Activated T-cell treated with anti-CD3 and anti-CD28 coated beads, Interleukin-2, amount 50 U/mL, for 72 hours (primary cell): ENCODE measurements at places on chromosomes 12 and 14.
A peak's percentile ranks its signal among the peaks of the same experiment; 100 is the strongest.

- DNase-seq: no peak
Measured at GRCh38 chr14:68730811-68731425, 61.9 kb downstream of the ZFP36L1 start.

DNA sequence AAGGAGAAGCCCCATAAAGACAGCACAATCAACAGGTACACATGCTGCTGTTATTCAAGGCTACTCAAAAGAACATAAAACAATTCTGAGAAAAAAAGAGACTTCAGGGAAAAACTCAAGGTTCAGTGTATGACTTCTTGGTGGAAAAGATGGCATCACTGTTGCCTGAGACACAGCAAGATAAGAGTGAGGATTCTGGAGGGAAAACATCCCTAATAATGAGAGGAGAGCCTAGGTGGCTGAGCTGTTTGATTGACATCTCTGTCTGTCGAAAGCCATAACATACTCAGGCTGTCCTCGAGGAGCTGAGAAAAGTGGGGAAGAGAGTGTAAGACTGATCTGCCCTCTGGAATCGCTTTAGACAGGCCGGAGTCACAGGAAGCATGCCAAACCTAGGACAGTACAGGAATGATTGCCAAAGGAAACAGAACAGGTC lies 193.4 kb upstream of the AMIGO2 start:
- DNase-seq: no peak

DNA sequence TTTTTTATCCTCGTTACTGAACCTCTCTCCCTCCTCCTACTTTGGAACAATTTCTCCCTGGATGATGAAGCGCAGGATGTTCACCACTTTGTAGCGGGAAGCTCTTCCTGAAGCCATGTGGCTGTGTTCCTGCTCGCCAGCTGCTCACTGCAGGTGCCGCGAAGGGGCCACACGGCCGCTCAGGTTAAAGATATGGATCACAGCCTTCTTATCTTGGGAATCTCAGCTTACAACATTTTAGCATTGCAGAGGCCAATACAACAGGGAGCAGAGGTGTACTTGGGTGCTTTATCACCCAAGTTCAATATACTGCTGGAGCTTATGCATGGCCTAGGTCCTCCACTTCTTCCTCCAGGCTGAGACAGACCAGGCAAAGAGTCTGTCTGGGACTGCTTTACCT lies 201.2 kb upstream of the G2E3 start:
- DNase-seq: no peak

GRCh38 chr12:10310926-10311720 lies 3.5 kb downstream of the KLRD1 start:
- no peak for DNase-seq

DNA sequence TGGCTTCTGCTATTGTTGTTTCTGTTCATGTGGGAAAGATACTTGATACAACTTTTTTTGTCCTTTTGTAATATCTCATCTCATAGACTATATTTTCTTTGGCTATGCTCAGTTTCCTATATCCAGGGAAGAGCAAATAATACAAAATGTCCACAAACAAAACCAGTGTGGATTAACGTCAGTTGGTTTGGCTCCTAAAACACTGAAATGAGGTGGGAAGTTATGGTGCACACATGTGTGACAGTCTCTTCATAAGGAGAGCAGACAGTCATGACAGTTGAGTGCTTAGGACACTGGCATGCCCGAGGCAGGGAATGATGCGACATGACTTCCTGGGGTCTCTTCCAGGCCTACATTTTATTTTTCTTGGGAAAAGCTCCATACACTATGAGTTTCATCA lies 27.5 kb downstream of the RHOJ start:
- no peak for DNase-seq

DNA sequence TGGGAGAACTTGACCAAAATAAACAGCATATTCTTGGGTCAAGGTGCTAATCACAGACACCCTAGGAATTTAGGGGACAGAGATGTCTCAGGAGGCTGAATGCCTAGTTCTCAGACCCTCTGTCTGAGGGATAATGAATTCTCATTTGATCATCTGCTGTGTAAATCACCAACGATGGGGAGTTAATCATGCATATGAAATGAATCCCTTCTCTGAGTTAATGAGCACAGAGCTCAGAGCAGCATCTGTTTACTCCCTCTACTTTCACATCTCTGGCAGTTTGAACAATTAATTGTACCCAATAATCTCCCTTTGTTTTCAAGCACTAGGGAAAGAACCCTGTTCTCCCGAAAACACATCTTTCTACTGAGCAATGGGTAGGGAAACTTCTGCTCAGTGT lies 129.4 kb upstream of the SRRM4 start:
- no peak for DNase-seq

DNA sequence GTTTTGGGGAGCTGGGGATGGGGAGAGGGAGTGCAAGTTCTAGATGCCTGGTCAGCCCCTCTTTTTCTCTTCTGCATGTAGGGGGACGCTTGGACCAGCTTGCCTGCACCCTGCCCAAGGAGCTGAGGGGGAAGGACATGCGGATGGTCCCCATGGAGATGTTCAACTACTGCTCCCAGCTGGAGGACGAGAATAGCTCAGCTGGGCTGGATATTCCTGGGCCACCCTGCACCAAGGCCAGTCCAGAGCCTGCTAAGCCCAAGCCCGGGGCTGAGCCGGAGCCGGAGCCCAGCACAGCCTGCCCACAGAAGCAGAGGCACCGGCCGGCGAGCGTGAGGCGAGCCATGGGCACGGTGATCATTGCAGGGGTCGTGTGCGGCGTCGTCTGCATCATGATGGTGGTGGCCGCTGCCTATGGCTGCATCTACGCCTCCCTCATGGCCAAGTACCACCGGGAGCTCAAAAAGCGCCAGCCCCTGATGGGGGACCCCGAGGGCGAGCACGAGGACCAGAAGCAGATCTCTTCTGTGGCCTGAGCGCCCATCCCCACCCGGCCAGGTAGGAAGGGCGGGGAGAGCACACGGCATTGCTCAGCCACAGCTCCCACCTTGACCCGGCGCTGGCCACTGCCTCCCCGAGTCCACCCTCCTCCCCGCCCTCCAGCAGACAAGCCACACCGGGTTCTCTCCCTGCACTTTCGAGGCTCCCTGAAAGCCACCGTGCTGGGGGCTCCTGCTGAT lies 14.0 kb downstream of the LRTM2 start:
- DNase-seq: no peak

- DNase-seq: no peak
Measured at GRCh38 chr14:55671641-55672040, 91.6 kb downstream of the KTN1 start.

- no peak for DNase-seq
Measured at GRCh38 chr12:3636328-3636727, 116.6 kb downstream of the CRACR2A start.

- DNase-seq: no peak
Measured at GRCh38 chr14:59207506-59207933, 19.1 kb downstream of the DAAM1 start.

DNA sequence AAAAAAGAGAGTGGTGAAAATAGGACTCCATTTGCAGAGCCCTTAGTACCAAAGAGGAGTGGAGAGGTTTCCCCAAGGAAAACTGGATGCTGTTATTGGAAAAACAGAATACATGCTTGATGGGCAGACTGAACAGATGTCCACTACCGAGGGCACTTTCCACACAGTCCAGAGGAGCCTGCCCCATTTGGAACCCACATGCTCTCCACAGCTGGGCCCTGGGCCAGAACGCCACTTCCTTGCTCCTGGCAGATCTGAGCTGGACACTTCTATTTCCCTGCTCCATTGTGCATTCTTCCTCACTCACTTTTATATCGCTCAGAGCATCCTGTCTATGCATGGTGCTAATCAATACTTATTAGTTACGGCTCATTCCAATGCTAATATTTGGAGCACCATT lies 249.9 kb downstream of the SLC15A4 start:
- DNase-seq: no peak

GRCh38 chr12:69978020-69978419 lies 153.0 kb downstream of the MYRFL start:
- DNase-seq: no peak

DNA sequence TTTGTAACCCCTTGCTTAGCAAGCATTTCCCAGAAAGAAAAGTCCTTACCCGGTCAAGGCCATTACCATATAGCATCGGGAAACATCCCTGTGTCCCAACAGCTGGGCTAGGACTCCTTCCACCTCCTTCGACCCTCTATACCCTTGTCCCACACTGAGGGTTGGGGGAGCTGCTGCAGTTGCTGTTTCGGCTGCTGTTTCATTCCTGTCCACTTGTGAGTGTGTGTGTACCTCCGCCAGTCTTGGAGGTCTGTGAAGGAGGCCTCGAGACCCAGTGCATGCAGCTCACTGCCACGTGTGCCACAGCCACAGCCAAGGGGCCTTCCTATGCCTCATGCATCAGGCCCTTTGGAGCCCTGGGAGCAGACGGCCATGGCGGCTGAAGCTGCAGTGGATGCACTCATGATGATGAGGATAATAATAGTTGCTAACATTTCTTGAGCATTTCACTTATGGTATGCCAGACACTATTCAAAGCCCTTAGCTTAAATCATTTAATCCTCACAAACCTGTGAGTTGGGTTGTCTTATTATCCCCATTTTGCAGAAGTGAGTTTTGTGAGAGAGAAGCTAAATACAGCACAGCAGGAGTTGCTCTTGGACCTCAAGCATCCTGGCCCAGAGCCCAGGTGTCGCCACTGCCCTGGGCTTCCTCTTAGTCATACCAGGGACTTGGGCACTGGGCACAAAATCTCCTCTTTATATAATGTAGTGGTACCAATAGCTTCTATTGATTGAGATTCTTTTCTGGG lies 156.5 kb downstream of the PRKCH start:
- peak; percentile 53 for DNase-seq

DNA sequence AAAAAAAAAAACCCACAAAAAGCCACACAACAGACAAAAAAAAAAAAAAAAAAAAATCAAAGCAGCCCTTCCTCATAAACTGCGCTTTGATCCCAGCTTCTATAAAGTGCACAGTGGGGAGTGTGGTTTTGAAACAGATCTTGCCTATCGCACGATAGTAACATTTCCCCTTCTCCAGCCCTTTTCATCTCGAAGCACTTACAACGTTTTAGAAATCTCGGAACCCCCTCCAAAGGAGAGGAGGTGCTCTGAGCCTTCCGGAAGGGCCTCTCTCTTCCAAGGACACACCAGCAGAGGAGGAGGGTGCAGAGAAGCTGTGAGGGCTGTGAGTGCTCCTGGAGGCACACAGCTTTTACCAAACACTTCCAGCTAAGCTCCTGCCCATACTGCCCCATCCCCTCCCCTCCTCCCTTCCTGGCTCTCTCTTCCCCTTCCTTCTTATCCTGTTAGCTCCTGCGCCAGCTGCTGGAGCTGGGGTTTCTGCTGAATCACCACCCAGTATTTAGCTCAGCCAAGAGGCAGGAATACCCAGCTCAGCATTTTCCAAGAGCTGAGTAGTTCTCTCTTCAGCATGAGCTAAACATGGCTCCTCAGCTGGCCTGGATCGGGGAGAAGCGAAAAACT lies 28.4 kb downstream of the SLC7A8 start:
- DNase-seq: no peak

DNA sequence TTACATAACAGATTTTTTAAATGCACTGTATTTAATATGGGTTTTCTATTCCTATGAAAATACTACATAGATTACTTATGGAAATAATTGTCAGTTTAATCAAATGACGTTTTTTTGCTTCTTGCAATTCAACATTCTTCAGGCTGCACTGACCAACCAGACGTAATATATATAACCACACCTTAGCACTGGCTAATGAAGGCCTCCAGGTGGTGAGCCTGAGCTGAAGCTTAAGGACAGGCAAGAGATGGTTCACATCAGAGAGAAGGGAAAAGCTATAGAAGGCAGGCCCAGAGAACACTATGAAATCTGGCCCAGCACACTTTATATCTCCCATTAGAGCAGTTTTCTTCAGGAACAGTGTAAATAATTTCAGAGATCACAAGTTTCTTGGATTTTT lies 2.8 kb upstream of the MDGA2 start:
- no peak for DNase-seq

GRCh38 chr12:90871726-90872096 lies 83.3 kb downstream of the CCER1 start:
- DNase-seq: no peak

DNA sequence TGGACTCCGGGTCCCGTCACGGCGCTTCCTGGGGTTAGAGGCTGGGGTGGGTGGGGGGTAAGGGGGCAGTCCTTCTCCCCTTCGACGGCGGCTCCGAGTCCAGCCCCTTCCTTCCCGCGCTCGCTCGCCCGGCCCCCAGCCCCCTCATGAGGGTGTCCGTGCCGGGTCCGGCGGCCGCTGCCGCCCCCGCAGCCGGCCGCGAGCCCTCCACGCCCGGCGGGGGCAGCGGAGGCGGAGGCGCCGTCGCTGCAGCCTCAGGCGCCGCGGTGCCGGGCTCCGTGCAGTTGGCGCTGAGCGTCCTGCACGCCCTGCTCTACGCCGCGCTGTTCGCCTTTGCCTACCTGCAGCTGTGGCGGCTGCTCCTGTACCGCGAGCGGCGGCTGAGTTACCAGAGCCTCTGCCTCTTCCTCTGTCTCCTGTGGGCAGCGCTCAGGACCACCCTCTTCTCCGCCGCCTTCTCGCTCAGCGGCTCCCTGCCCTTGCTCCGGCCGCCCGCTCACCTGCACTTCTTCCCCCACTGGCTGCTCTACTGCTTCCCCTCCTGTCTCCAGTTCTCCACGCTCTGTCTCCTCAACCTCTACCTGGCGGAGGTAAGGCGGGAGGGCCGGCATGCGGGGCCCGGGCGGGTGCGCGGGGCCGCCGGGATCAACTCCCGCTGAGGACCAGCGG lies 500 bp downstream of the GPR137C start:
- peak; percentile 58 for DNase-seq

GRCh38 chr12:12642916-12643315 lies 31.2 kb downstream of the CREBL2 start:
- DNase-seq: no peak

DNA sequence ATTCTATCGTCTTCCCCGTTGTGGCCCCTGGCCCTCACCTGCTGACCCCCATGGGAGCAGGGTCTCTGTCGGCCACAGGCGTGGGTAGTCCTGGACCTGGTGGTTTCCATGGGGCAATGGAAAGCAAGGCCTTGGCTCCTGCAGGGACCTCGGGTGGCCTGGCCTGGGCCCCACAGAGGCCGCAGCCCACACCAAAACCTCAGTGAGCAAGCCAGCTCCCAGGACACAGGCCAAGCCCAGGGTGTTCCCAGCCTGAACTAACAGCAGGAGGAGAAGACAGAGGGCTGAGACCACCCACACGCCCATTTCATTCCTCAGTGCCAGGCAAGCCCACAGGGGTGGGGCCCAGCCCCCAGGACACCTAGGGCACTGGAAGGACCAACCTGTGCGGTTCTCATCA lies 16.9 kb downstream of the ABCB9 start:
- no peak for DNase-seq

DNA sequence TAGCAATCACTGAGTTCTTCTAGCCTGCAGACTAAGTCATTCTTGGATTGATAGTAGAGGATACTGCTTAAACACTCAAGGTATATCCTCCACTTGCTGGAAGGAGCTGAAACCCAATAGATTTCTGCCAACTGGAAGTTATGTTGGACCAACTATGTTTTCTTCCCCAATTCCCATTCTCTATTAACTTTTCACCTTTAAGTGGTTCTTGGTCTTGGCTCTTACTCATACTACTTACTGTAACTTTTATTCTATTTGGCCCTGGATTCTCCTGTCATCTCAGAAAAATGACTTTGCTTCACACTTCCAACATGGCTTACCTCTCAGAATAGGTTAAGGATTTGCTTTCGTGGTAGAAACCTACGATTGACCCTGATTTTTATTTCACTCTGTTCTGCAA lies 244.9 kb downstream of the ADAMTS20 start:
- no peak for DNase-seq

GRCh38 chr14:85958069-85958468 lies 428.1 kb downstream of the FLRT2 start:
- DNase-seq: no peak

- no peak for DNase-seq
Measured at GRCh38 chr12:115758877-115759620, 518.4 kb downstream of the MED13L start.
